ENCODE measurements at places on chromosomes 16 and 17.

DNA sequence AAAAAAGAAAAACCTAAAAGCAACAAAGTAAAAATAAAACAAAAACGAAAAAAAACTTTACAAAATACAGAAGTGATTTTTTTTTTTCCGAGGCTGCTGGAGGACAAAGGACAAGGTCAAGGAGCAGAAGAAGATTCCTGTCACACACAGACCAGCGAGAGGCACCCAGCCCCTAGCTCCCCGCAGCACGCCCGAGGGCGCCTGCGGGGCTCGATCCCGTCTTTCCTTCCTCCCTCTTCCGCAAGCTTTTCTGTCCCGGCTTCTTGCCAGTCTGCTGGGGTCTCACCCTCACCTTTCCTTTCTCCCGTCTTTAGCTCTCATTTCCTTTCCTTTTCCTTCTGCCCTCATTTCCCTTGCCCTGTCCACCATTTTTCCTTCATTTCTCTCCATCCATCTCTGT, 66.1 kb upstream of the DNAH17 start:
- no peak overlapping the region for H3K27ac ChIP-seq
- no peaks in the 10 kb centered on the region for H3K4me1 ChIP-seq
- H3K4me3 ChIP-seq: no peak overlapping the region
- no peak for DNase-seq
- H3K27me3 ChIP-seq: peaks cover 9% of the 10 kb centered on the region

- H3K27me3 ChIP-seq: no peaks in the 10 kb centered on the region
- H3K27ac ChIP-seq: no peak overlapping the region
- peaks cover 68% of the 10 kb centered on the region for H3K4me1 ChIP-seq
- H3K4me3 ChIP-seq: no peak overlapping the region
- DNase-seq: no peak
- peaks cover 30% of the 10 kb centered on the region for H3K36me3 ChIP-seq
These were observed 17.9 kb downstream of the MYO18A start for GRCh38 chr17:29162082-29162908.

DNA sequence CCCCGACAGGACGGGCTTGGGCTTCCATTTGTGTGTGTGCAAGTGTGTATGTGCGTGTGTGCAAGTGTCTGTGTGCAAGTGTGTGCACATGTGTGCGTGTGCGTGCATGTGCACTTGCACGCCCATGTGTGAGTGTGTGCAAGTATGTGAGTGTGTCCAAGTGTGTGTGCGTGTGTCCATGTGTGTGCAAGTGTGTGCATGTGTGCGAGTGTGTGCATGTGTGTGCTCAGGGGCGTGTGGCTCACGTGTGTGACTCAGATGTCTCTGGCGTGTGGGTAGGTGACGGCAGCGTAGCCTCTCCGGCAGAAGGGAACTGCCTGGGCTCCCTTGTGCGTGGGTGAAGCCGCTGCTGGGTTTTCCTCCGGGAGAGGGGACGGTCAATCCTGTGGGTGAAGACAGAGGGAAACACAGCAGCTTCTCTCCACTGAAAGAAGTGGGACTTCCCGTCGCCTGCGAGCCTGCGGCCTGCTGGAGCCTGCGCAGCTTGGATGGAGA, 23.1 kb upstream of the ITGAX start:
- H3K27me3 ChIP-seq: peaks cover 42% of the 10 kb centered on the region
- H3K4me3 ChIP-seq: peak overlapping the region; percentile 43
- no peak for DNase-seq

- H3K27me3 ChIP-seq: no peaks in the 10 kb centered on the region
- no peak for DNase-seq
- H3K4me1 ChIP-seq: no peaks in the 10 kb centered on the region
- H3K4me3 ChIP-seq: no peak overlapping the region
- no peaks in the 10 kb centered on the region for H3K36me3 ChIP-seq
These were observed 154.1 kb upstream of the CDC42EP4 start for GRCh38 chr17:73465953-73466230.

GRCh38 chr16:48231727-48232492, 12.2 kb upstream of the LONP2 start:
- DNase-seq: peak; percentile 44
- no peaks in the 10 kb centered on the region for H3K36me3 ChIP-seq
- no peaks in the 10 kb centered on the region for H3K27me3 ChIP-seq
- H3K27ac ChIP-seq: no peak overlapping the region
- peaks cover 15% of the 10 kb centered on the region for H3K4me1 ChIP-seq
- no peak overlapping the region for H3K4me3 ChIP-seq

GRCh38 chr16:11635113-11635652, 33.1 kb upstream of the SNN start:
- no peak overlapping the region for H3K4me3 ChIP-seq
- peak; percentile 52 for DNase-seq
- peak overlapping the region; percentile 71 for H3K27ac ChIP-seq
- H3K4me1 ChIP-seq: peaks cover 45% of the 10 kb centered on the region
- no peaks in the 10 kb centered on the region for H3K36me3 ChIP-seq

DNA sequence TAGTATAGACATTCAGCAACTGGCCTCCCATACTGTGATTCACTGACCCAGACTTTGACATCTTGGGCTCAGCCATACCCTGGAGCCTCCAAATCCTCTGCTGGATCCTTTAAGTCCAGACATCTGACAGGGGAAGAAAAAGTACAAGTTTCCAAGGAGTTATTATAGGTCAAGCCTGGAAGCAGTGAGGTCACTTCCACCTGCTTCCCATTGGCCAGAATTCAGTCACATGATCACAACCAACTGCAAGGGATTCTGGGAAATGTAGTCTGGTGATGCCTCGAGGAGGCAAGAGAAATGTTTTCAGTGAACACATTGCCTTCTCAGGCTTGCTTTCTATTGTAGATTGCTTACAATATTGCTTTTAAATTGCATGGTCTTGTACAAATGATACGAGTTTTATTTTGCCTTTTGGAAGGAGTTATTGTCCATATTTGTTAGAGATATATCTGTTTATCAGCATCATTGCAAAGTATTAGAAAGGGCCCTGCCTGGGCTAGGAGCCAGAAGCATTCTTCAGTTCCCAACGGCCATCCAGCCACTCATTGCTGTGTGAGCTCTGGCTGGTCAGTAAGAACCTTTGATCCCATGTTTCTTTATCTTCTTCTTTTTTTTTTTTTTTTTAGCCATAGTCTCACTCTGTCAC, 696.9 kb downstream of the WWOX start:
- H3K4me3 ChIP-seq: no peak overlapping the region
- H3K36me3 ChIP-seq: no peaks in the 10 kb centered on the region
- peak; percentile 82 for DNase-seq
- H3K4me1 ChIP-seq: no peaks in the 10 kb centered on the region
- H3K27ac ChIP-seq: no peak overlapping the region

GRCh38 chr16:67968400-67969253, at the start of gene SLC12A4:
Gene SLC12A4, minus strand, starts transcription at chr16:67968637. Its CDS starts 84 bp downstream, at chr16:67968553.
- no peaks in the 10 kb centered on the region for H3K36me3 ChIP-seq
- peaks cover 45% of the 10 kb centered on the region for H3K4me1 ChIP-seq
- no peaks in the 10 kb centered on the region for H3K27me3 ChIP-seq
- peak; percentile 96 for DNase-seq
- H3K27ac ChIP-seq: peak within 1 kb of the TSS; percentile 95
